ENCODE measurements at places on chromosomes 16 and 17. TPM values are rescaled to one million over a fixed set of nuclear protein-coding genes. Genes with fewer than 3 reads are reported as not detected.

GRCh38 chr17:73984941-73985340 lies 218.5 kb upstream of the RPL38 start:
- H3K4me3 ChIP-seq, result no peak overlapping the region
- no peaks in the 10 kb centered on the region for H3K36me3 ChIP-seq
- no peaks in the 10 kb centered on the region for H3K27me3 ChIP-seq
- DNase-seq, result no peak
- no peaks in the 10 kb centered on the region for H3K4me1 ChIP-seq

DNA sequence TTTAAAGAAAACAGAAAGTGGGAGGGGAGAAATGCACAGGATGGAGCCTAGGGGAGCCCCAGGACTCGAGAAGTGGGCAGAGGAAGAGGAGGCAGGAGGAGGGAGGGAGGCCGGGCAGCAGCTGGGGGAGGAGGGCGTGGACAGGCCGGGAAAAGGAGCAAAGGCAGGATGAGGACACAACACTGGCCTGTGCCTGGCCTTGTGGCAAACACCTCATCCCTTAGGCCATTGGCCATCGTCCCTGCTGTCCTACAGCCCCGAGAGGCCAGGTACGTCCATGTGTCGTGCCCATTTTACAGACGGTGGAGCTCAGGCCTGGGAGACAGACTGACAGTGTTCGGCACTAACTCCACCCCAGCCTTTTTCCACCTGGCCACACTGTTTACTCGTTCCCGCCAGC lies 15.9 kb downstream of the JPH3 start:
- no peaks in the 10 kb centered on the region for H3K4me1 ChIP-seq
- no peaks in the 10 kb centered on the region for H3K36me3 ChIP-seq
- H3K27me3 ChIP-seq, result peaks cover 9% of the 10 kb centered on the region
- no peak overlapping the region for H3K27ac ChIP-seq
- no peak overlapping the region for H3K4me3 ChIP-seq

- peaks cover 12% of the 10 kb centered on the region for H3K27me3 ChIP-seq
- no peaks in the 10 kb centered on the region for H3K4me1 ChIP-seq
- H3K27ac ChIP-seq, result no peak within 1 kb of the TSS
- peak; percentile 33 for DNase-seq
Observed at GRCh38 chr16:75495076-75495674, at the start of gene CHST6. TSS of gene CHST6 (minus strand) at chr16:75495441. CDS start at chr16:75479828, 15,613 bp downstream.

GRCh38 chr17:12536472-12536871 lies 129.2 kb upstream of the MYOCD start:
- peak; percentile 20 for DNase-seq
- no peaks in the 10 kb centered on the region for H3K4me1 ChIP-seq
- no peak overlapping the region for H3K27ac ChIP-seq
- no peaks in the 10 kb centered on the region for H3K27me3 ChIP-seq

DNA sequence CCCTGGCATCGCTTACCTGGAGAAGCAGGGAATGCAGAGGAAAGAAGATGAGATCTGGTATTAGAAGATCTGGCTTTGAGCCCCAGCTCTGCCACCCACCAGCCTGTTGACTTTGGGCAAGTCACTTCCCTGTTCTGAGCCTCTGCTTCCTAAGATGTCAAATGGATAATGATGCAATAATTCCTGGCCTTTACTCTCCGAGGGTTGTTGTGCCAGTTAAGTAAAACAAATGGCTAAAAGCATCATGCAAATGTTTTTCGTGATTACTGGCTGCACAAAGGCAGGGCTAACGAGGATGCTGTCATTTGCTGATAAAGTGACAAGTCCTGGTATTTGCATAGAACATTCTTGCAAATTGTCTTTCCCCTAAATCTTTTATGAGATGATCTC lies 1.3 kb upstream of the ZNF821 start:
- no peak for DNase-seq
- H3K4me1 ChIP-seq, result peaks cover 9% of the 10 kb centered on the region
- no peaks in the 10 kb centered on the region for H3K27me3 ChIP-seq
- peaks cover 5% of the 10 kb centered on the region for H3K36me3 ChIP-seq
- H3K4me3 ChIP-seq, result no peak overlapping the region

GRCh38 chr17:8222380-8222629 lies 11.9 kb upstream of the AURKB start:
- H3K27ac ChIP-seq, result peak overlapping the region; percentile 89
- H3K36me3 ChIP-seq, result no peaks in the 10 kb centered on the region
- no peak for DNase-seq
- peak overlapping the region; percentile 76 for H3K4me3 ChIP-seq

DNA sequence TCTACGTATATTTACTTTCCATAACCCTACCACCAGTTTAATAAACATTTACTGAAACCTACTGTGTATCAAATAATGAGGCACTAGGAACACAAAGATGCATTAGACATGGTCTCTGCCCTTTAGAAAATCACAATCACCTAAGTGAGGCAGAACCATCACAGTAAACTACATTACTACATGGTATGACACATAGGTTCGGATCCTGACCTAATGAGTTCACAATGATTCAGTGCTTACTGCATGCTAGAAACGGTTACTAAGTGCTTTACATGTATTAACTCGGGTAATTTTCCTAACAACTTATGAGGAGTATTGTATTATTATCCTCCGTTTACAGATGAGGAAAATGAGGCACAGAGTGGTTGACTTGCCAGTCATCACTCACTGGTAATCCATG lies 5.2 kb upstream of the SYNRG start:
- no peak overlapping the region for H3K4me3 ChIP-seq
- peaks cover 10% of the 10 kb centered on the region for H3K4me1 ChIP-seq
- peak; percentile 73 for DNase-seq

- no peak overlapping the region for H3K27ac ChIP-seq
- no peaks in the 10 kb centered on the region for H3K4me1 ChIP-seq
Observed at GRCh38 chr16:80210787-80211186, 330.0 kb upstream of the DYNLRB2 start.

- H3K36me3 ChIP-seq, result no peaks in the 10 kb centered on the region
- no peak overlapping the region for H3K4me3 ChIP-seq
- H3K4me1 ChIP-seq, result peaks cover 17% of the 10 kb centered on the region
- DNase-seq, result no peak
- H3K27ac ChIP-seq, result no peak overlapping the region
Observed at GRCh38 chr17:512311-512710, 159.7 kb upstream of the RPH3AL start.

GRCh38 chr16:29198731-29199521 lies 207.6 kb downstream of the NPIPB11 start:
- H3K27ac ChIP-seq, result no peak overlapping the region
- no peaks in the 10 kb centered on the region for H3K36me3 ChIP-seq
- H3K4me1 ChIP-seq, result peaks cover under 1% of the 10 kb centered on the region
- H3K4me3 ChIP-seq, result no peak overlapping the region
- no peaks in the 10 kb centered on the region for H3K27me3 ChIP-seq

- H3K4me1 ChIP-seq, result peaks cover 5% of the 10 kb centered on the region
- no peak for DNase-seq
- no peaks in the 10 kb centered on the region for H3K27me3 ChIP-seq
- H3K36me3 ChIP-seq, result peaks cover 21% of the 10 kb centered on the region
Observed at GRCh38 chr17:62672957-62673356, 45.5 kb downstream of the MRC2 start.

- H3K27ac ChIP-seq, result no peak overlapping the region
- H3K4me1 ChIP-seq, result no peaks in the 10 kb centered on the region
- no peaks in the 10 kb centered on the region for H3K36me3 ChIP-seq
Observed at GRCh38 chr16:15051387-15051951, 4.4 kb downstream of the NTAN1 start.

DNA sequence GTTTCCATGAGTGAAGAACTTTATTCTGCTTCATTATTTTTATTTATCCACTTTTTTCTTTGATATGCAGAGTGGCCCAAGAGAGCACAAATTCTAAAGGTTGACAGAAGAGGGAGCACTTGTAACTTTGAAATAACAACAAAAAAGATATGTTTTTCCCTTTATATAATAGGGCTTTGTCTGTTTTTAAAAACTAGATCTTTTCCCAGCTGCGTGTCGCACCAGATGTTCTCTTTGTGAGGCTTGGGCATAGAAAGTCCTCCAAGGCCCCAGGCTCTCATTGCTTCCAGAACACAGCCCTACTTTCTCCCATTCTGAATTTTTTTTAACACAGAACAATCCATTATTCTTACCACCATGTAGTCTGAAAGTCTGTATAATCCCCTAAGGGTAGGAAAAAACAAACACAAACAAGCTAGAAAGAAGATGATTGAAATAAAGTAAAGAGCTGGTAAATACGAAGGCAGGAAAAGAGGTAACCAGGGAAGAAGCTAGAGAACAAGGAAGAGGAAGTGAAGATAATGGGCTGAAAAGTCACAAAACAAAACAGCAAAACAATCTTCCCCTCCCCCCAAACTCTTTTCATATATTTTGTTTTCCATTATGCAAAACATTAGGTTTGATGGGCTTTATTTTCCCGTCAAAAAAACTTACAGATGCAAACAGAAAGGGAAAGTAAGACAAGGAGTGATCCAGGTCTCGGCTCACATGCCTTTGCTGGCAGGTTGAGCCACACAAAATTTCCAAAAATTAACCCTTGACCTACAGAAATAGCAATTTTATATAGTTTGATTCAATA lies 160.4 kb downstream of the ABCA8 start:
- no peak overlapping the region for H3K27ac ChIP-seq
- H3K4me3 ChIP-seq, result no peak overlapping the region

- H3K4me1 ChIP-seq, result peaks cover 32% of the 10 kb centered on the region
- no peaks in the 10 kb centered on the region for H3K36me3 ChIP-seq
- peak overlapping the region; percentile 70 for H3K27ac ChIP-seq
Observed at GRCh38 chr16:9847146-9847545, 335.1 kb downstream of the GRIN2A start.

- peak overlapping the region; percentile 49 for H3K27ac ChIP-seq
- H3K27me3 ChIP-seq, result no peaks in the 10 kb centered on the region
Observed at GRCh38 chr17:45294506-45294905, 22.3 kb downstream of the MAP3K14 start.

DNA sequence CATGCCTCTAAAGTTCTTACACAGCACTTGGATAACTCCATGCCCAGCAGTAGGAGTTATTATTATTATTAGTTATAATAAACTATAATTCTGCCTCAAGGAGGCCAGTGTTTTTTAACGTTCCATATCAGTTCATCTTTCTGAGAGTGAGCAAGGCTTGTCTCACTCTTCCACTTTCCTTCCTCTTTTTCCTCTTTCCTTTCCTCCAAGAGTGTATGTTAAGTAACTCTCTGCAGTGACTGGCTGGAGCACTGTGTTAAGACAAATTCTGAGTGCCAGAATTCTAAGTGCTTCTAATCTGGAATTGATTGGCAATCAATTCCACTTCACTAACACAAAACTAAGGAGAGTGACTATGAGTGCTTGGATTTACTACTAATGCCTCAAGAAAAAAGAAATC lies 16.4 kb downstream of the CLEC19A start:
- no peak overlapping the region for H3K4me3 ChIP-seq
- no peak for DNase-seq
- no peak overlapping the region for H3K27ac ChIP-seq
- no peaks in the 10 kb centered on the region for H3K4me1 ChIP-seq
- H3K27me3 ChIP-seq, result no peaks in the 10 kb centered on the region

- peaks cover 10% of the 10 kb centered on the region for H3K27me3 ChIP-seq
- H3K4me3 ChIP-seq, result no peak overlapping the region
- DNase-seq, result no peak
- no peak overlapping the region for H3K27ac ChIP-seq
- no peaks in the 10 kb centered on the region for H3K4me1 ChIP-seq
- no peaks in the 10 kb centered on the region for H3K36me3 ChIP-seq
Observed at GRCh38 chr17:65156185-65156834, 19.1 kb downstream of the RGS9 start.

- no peak for DNase-seq
- H3K4me3 ChIP-seq, result no peak overlapping the region
- H3K4me1 ChIP-seq, result no peaks in the 10 kb centered on the region
- no peaks in the 10 kb centered on the region for H3K27me3 ChIP-seq
- H3K36me3 ChIP-seq, result no peaks in the 10 kb centered on the region
Observed at GRCh38 chr17:81136366-81136765, 28.9 kb upstream of the PVALEF start.

The SLC9A5 gene
- total RNA-seq, result 2.4 TPM

The PPP1R27 gene
- total RNA-seq, result 0.65 TPM

The PRKCA gene
- total RNA-seq, result 49.9 TPM

The SHBG gene
- 1.4 TPM for total RNA-seq

The LIG3 gene
- total RNA-seq, result 27.8 TPM

The DPEP1 gene
- total RNA-seq, result 0.22 TPM

The TP53TG3C gene
- total RNA-seq, result not detected

The TNFSF12 gene
- 3.4 TPM for total RNA-seq

The RPS6KB1 gene
- total RNA-seq, result 41.7 TPM

The TEX14 gene
- total RNA-seq, result 0.09 TPM
